Brain (organoid and tissue), 16 donors: ENCODE measurements at places on chromosomes 2 and 18. TPM values are rescaled to one million over a fixed set of nuclear protein-coding genes. Genes with fewer than 3 reads are reported as not detected.

Gene STARD6
- polyA plus RNA-seq: 0.75 TPM

Gene SH2D6
- 1.8 TPM for polyA plus RNA-seq

Gene CAPN14
- not detected for polyA plus RNA-seq

Gene RPIA
- polyA plus RNA-seq: 16.0 TPM

Gene GALNT14
- polyA plus RNA-seq: 2.5 TPM

Gene SERPINB4
- not detected for polyA plus RNA-seq

Gene BCL2L11
- 16.3 TPM for polyA plus RNA-seq

Gene AGXT
- 1.1 TPM for polyA plus RNA-seq

Gene FOXD4L1
- polyA plus RNA-seq: not detected
